ENCODE measurements at places on chromosomes 4 and X.

DNA sequence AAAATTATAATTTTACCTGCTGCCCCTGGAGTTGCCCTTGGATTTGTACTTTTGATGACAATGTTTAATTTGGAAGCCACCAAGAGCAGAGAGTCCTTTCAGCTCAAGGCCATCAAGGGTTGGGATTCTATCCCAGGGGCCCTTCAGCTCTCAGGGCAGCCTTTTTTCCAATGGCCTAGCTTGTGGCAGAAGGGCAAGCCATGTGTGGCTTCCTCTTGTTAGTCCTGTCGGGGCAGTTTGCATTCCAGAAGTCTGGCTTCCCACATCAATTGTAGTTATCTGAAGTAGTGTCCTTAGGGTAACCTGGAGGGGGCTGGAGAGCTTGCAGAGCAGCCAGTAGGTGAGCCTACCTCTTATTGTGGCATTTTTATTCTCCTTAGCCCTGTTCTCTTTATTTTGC, 569.4 kb downstream of the TRAM1L1 start:
- no peaks in the 10 kb centered on the region for H3K27me3 ChIP-seq
- no peaks in the 10 kb centered on the region for H3K36me3 ChIP-seq
- no peak overlapping the region for H3K4me3 ChIP-seq

DNA sequence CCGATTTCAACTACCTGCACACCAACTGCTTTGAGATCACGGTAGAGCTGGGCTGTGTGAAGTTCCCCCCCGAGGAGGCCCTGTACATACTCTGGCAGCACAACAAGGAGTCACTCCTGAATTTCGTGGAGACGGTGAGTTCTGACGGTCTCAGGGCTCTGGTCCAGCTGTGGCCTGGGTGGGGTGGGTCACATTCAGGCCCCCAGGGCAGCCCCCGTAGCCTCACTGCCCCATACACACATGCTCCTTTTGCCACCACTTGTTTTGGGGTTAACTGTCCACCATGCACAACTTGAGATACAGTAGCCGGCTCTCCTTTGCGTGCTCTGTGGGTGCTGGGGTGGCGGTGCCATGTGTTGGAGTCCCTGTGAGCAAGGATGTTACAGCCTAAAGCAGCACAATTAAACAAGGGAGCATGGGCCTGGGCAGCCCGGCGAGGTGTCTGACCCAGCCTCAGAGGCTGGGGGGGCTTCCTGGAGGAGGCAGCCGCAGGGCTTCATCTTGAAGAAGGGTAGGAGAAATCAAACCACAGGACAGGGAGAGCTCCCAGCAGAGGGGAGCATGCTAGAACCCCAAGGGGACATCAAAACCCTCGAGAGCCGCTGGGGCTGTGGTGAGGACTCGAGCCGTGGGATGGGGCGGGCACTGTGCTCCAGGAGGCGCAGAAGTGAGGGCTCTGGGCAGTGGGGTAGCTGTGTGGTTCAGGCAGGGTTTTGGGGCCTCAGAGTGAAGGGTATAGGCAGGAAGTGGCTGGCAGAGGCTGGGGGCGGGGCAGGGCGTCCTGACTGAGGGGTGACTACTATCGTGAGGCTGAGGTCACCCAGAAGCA, 22.0 kb downstream of the CPZ start:
- H3K4me3 ChIP-seq = no peak overlapping the region
- H3K36me3 ChIP-seq = no peaks in the 10 kb centered on the region
- DNase-seq = no peak
- H3K4me1 ChIP-seq = no peaks in the 10 kb centered on the region
- H3K27ac ChIP-seq = no peak overlapping the region

DNA sequence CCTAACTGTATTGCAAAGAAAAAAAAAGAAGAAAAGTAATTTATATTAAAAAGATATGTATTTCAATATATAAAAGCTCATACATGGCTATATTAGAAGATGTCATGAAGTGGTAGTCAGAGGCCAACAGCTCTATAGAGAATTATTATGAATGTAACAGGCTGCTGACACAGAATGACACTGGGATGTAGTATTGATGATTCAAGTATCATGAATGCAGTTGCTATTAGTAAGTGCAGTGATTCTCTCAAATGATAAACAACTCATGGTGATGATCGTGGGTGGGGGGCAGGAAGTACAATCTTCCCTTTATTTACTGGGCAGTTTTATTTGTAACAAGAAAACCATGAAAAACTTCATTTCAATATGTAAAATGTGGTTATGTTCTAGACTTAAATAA, 124.6 kb downstream of the COL4A6 start:
- no peaks in the 10 kb centered on the region for H3K4me1 ChIP-seq
- H3K27ac ChIP-seq = no peak overlapping the region
- no peak overlapping the region for H3K4me3 ChIP-seq
- H3K36me3 ChIP-seq = no peaks in the 10 kb centered on the region
- H3K27me3 ChIP-seq = no peaks in the 10 kb centered on the region
- no peak for DNase-seq

DNA sequence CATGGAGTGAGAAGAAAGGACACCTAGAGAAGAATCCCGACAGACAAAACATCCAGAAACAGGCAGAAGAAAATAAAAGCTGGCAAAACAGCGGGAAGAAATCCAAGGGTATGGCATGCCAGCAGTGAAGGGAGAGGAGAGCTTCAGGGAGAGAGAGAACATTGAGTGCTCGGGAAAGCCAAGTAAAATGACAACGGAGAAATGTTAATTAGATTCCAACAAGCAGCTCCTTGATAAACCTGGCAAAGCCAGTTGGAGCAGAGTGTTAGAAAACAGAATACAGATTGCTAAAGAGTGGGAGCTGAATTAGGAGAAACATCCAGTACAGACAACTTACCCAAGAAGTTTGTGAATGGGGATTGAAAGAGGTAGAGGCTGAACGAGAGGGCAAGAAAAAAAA, 40.4 kb upstream of the MAOA start:
- H3K4me3 ChIP-seq = no peak overlapping the region
- no peak overlapping the region for H3K27ac ChIP-seq
- H3K36me3 ChIP-seq = no peaks in the 10 kb centered on the region
- no peaks in the 10 kb centered on the region for H3K27me3 ChIP-seq

Measured in tibial nerve (tissue), 4 donors.